Suppressor macrophage (primary cell): ENCODE measurements at places on chromosomes 11 and 22.
A peak's percentile ranks its signal among the peaks of the same experiment; 100 is the strongest.

GRCh38 chr11:10892250-10892649, 34.4 kb upstream of the ZBED5 start:
- DNase-seq: peak; percentile 79

GRCh38 chr11:131762346-131763110, 392.1 kb downstream of the NTM start:
- DNase-seq: no peak

DNA sequence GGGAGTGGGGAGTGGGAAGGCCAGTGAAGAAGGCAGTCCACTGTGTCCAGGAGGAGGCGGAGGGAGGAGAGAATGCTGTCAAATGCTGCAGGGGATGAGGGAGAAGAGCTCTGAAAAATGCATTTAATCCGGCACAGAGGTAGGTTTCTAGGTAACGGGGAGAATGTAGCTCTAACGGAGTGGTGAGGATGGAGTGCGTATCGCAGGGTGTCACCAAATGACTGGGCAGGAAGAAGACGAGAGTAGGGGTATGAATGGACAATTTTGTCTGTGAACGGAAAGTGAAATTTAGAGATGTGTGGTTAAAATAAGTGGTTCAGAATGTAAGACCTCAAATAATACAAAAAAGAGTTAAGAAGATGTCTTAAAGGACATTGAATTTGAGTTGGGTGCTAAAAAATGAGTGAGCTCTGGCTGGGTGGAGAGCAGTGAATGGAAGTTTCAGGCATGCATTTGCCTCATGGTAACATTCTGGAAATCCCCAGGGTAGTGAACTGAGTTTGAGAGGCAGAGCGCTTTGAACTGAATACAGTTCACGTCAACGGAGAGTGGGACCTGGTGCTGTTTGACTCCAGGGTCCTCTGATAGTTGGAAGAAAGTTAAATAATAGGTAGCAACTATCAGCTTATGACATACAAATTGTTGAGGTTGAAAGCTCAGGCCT, 81.3 kb upstream of the CADM1 start:
- no peak for DNase-seq

GRCh38 chr11:124442442-124442841, 3.1 kb downstream of the OR8B8 start:
- no peak for DNase-seq

DNA sequence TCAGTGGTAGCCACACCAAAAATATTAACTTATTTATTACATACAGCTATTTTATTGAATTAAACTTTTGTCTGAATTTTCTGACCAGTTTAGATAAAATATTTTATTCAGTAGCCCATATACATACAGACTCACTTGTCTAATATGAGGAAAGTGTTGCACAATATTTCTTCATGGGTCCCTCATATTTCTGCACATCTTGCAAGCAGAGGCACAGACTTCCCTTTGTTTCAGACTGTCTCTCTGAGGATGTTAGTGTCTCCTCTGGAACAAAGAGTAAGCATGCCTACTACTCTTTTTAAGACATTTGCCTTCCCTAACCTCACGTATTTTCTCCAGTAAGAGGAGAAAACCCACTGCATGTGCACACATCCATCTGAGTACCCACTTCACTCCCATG, 81.2 kb downstream of the OR5AK2 start:
- DNase-seq: no peak

GRCh38 chr11:12446863-12447262, 69.5 kb downstream of the PARVA start:
- DNase-seq: no peak
